Activated T-cell treated with anti-CD3 and anti-CD28 coated beads, Interleukin-2, amount 50 U/mL, for 4 hours (primary cell): ENCODE measurements at places on chromosomes 13 and 19. TPM values are rescaled to one million over a fixed set of nuclear protein-coding genes. Genes with fewer than 3 reads are reported as not detected.

The ZNF296 gene
- 7.8 TPM for total RNA-seq

The SOX1 gene
- total RNA-seq = 0.10 TPM

The PSG6 gene
- not detected for total RNA-seq

The CLDND2 gene
- 5.3 TPM for total RNA-seq

The IL12RB1 gene
- total RNA-seq = 16.1 TPM

The ZNF665 gene
- total RNA-seq = 0.57 TPM

The KL gene
- total RNA-seq = 0.38 TPM

The CNFN gene
- not detected for total RNA-seq
